AG20443 (cell line): ENCODE measurements at places on chromosomes 2 and 18.

DNA sequence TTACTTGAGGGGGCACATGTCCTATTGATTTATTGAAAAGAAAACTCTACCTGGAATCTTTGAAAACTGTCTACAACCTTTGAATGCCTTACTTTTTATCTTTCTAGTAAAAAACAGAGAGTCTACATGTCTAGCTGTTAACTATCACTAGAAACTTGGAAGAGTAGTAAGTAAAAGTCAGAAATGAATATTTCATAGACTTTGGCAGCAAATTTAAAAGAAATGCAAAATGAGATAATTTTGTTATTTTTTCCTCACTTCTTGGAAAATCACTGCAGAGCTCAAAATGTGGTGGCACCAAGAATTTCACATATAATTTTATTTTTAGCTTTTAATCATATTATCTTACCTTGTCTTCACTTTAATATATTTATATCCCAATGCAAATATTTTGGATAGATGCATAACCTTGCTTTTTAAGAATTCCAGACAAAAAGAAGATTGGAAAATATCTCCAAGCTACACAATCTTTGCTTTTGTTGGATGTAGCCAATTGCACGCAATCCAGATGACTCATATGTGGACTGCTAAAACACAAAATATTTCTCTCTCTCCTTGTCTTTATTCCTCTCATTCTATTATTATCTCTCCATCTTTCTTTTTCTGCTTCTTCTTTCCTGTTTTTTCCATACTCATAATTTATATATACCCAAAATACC, 92.2 kb upstream of the DSEL start:
- DNase-seq: peak; percentile 40

DNA sequence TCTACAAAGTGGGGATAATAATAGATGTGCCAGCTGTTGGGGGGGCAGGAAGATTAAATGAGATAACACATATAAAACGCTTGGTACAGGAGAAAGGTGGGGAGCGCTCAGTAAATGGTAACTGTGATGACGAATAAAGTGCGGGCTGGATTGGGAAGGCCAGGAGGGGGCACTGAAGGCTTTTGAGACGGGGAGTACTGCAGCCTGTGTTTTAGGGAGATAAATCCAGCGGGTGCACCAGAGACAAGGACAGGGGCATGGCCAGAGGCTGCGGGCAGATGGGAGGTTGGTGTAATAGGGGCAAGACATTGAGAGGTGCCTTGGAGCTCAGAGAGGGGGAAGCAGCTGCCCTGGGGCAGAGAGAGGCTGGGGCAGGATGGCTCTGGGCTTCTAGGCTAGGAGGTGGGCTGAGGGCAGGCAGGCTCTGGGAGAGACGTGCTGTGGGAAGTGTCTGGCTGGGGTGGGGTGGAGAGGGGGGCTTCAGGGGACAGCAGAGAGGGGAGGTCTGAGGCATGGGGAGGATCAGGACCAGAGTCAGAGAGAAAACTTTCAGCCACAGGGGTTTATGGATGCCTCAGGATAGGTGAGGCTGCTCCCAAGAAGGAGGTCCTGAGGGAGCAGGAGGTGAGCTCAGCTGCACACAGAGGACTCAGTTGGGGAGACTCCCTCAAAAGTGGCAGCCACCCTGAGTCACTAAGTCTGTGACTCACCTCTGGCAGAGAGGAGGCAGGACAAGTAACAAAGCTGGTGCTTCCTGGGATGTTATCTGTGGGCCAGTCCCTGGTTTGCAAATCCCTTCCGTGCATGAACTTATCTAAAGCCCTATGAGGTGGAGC, 18.8 kb downstream of the TEX44 start:
- peak; percentile 77 for DNase-seq

- DNase-seq: no peak
Observed at GRCh38 chr2:64939332-64939917, 49.8 kb upstream of the SLC1A4 start.

DNA sequence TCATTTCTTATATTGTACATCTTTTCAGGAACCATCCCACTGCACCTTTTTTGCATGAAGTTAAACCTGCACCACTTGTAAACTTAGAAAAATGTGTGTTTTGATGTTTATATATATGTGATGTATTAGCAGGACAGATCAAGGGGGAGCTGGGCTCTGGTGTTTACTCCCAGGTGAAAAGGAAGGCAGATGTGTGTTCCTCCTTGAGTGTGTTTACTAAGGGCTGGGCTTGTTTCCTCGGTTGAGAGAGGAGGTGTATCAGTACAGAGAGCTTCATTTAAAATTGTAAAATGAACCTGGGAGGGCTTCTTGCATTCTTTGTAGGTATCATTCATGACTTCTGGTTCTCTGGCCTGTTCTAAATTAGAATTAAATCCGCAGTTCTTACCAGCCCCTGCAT, 14.8 kb downstream of the LPIN1 start:
- no peak for DNase-seq

GRCh38 chr2:173982918-173983317, 17.7 kb upstream of the SP3 start:
- DNase-seq: no peak

- no peak for DNase-seq
Observed at GRCh38 chr2:84855731-84856130, 25.2 kb downstream of the TRABD2A start.

DNA sequence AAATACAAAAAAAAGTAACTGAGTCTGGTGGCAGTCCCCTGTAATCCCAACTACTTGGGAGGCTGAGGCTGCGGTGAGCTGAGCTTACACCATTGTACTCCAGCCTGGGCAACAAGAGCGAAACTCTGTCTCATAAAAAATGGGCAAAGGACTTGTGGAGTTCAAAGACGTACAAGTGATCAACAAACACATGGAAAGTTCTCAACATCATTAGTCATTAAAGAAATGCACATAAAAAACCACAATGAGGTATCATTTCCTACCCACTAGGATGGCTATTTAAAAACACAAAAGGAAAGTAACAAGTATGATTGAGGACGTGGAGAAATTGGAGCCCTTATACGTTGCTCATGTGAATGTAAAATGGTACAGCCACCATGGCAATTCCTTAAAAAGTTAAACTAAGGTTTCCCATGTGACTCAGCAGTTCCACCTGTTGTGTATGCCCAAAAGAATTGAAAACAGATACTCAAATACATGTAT, 52.3 kb downstream of the RAB10 start:
- no peak for DNase-seq

DNA sequence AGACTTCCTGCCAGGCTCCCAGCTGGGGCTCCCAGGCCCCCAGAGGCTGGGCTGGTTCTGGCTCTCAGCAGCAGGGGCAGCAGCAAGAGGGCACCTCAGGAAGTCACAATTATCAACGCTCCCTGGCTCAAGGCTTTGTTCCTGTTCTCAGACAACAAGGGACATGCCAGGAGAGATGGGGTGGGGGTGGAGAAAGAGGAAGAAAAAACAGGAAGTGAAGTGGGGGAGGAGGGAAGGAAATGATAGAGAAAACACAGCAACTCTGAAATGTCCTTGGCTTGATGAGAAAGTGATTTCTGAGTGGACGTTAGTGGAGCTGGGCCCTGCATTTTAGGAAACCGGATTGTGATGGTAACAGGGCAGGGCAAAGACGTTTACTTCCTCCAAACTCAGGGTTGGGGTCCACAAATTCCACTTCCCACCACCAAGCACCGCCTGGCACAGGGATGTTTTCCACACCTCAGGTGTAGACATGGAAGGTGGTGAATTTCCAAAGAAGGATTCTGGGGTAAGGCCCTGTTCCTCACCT, 40.4 kb downstream of the CYRIA start:
- DNase-seq: no peak

- DNase-seq: peak; percentile 69
Observed at GRCh38 chr18:32383050-32383819, 87.4 kb downstream of the GAREM1 start.

DNA sequence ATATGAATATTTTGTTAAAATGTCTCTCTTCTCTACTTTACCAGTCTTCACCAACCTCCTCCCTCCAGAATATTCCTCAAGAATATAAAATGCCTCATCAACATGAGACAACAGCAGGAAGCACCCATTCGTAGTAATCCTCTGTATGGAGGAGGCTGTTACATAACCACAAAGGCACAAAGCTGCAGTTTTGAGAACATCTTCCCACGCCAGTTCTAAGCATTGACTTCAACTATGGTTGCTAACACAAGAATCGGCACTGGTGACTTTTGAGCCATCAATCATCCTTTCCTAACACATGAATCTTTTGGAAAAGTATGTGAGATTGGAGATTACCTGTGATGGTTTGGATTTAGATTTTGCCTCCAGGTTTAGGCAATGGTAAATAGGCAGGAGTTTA, 54.9 kb upstream of the CYP1B1 start:
- no peak for DNase-seq

DNA sequence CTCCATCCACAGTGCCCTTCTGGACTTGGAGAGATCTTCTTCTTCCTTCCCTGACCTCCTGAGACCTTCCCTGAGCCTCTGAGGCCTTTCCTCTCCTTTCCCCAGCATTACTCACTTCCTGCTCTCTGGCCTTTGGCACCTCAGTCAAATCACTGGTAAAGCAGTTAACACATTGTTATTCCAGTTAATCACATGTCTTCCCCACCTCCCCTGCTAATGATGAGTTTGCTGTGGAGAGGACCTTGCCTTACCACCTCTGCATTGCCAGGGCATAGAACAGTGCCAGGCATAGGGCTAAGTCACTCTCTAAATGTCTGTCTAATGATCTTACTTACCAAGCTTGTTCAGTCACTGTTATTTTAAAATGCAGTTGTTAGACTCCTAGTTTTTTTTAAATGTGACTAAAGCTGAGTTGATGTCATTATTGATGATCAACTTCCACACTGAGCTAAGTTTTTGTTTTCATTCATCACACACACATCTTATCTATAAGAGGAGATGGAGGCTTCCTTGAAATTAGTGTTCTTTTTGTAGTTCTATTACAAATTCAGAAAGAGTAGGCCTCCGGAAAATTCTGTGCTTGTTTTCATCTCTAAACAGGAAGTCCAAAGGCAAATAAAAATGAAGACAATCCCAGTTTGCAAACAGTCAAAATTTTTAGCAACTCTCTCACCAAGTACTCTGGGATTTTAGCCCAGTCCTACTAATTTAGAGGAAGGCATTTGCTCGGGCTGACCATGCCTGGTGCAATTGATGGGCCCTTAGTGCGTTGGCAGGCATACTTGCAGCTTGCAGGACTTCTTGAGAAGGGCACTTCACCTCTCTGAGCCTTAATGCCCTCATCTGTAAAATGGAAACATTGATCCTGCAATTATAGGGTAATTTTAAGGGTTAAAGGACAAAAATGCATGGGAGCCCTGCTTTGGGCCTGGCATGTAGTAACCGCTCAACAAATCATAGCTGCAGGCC, 113.7 kb upstream of the SPRED2 start:
- DNase-seq: peak; percentile 57

DNA sequence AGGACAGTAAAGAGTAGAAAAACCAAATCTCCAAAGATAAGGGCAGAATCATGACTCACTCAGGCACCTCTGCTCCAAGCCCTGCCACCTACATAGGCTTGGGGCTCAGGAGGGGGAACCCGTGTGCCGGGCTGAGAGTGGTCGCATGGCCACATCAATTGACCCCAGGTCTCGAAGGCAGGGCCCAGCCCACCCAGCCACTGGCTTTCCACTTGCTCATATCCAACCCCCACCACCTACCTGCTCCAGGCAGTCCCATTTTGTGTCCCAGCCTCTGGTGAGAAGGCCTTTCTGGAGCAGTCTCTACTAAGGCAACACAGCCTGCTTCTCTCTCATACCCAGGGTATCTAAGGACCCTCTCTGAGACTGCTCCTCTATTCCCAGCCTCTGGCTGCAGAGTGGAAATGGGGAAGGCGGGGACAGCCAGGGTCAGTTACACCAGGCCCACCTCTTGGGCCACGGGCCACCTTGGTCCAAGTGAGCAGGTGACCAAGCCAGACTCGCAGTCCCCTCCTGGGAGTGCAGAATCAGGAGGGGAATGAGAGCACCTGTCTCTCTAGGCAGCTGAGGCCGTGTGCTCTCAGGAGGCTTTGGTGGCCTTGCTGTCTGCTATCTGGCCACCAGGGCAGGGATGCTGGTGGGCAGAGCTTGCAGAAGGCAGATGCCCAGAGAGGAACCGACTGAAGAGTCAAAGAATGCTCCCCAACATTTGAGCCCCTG, 20.8 kb downstream of the TFCP2L1 start:
- DNase-seq: no peak

DNA sequence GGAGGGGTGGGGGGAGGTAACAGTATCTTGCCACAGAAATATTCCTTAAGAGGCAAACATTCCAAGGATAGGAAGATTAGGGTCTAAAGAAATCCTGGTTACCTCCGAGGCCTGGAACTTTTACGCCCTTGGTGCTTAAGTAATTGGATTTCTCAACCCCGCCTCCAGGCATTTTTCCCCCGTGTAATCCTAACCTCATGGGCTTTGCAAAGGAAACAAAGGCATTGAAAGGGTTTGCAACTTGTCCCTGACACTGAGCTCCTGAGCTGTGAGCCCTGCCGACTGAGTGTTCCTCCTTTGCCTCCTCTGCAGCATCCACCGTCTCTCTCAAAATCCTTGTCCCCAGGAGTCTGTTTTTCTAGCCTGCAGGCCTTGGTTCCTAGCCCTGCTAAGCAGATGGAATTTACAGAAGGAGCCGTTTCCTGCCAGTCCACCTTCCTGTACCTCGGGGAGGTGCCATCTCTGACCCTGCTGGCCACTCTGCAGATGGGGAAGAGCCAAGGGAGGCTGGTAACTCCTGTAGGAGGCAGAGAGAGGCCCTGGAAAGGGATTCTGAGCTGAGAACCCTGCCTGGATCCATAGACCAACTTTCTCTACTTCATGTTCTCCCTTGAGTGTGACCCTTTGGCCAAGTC, 24.2 kb downstream of the TET3 start:
- DNase-seq: no peak

GRCh38 chr2:231699006-231699405, 9.3 kb upstream of the PTMA start:
- DNase-seq: no peak

- peak; percentile 67 for DNase-seq
Observed at GRCh38 chr2:8761529-8762164, 75.8 kb downstream of the KIDINS220 start.

- DNase-seq: no peak
Observed at GRCh38 chr18:44051026-44051425, 629.7 kb upstream of the SETBP1 start.

DNA sequence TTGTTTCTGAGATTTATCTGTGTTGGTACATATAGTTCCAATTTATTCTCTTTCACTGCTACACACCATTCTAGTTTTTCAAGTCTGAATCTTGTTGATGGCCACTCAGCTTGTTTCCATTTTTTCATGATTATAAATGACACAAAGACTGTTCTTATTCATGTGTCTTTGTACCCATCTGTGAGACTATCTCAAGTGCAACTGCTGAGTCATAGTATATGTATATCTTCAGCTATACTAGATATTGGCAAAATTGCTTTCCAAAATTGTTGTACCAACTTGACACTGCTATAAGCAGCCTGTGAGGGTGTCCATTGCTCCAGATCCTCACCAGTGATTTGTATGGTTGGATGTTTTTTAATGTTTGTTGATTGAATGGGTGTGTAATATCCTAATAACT, 37.2 kb upstream of the RTN4 start:
- DNase-seq: no peak

GRCh38 chr2:100042562-100042961, 99.8 kb downstream of the AFF3 start:
- DNase-seq: no peak
